Nucleus accumbens (tissue), 56 donors: ENCODE measurements at places on chromosomes 13 and 19.

DNA sequence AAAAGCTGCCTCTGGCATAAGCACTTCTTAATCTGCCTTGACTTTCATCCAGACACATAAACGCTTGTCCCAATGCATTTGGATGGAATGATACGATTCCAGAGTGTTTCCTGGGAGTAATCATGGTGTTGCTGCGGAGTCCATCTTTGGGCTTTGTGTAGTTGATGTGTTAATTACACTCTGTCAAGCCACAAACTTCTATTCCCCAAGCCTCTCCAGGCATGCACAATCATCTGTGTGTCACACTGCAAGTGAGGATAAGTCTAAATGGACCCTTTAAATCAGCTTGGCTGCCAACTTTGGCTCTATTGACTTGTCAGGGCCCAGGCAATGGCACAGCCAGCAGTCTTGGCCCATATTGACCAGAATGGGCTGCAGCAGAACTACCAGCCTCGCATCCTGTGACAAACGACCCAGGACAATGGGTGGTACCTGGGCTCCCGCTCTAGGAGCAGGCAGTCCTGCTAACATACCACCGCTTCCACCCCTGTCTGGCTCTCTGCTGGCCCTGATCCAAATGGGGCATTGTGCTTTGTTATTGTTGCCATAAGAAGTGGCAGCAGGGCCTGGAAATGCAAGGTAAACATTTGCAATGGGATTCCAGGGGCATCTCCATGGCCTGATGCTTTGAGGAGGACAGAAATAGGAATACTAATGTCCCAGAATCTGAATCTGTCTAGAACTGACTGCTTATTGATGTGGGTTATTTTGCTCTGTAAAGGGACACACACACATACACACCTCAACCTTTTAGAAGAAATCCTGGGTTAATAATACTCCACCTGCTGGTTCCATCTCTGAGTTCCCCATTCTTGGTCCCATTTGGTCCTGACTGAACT is 127.2 kb downstream of the DNAJC15 start:
- DNase-seq, result no peak

- no peak for DNase-seq
These were observed 8.7 kb downstream of the NCLN start for GRCh38 chr19:3194106-3195087.

GRCh38 chr13:20446405-20446804 is 79.3 kb downstream of the CRYL1 start:
- DNase-seq, result no peak

GRCh38 chr13:104414771-104415170 is 1348.6 kb upstream of the SLC10A2 start:
- DNase-seq, result no peak

- DNase-seq, result peak; percentile 56
These were observed 43.5 kb upstream of the NPAS1 start for GRCh38 chr19:46975925-46976782.

DNA sequence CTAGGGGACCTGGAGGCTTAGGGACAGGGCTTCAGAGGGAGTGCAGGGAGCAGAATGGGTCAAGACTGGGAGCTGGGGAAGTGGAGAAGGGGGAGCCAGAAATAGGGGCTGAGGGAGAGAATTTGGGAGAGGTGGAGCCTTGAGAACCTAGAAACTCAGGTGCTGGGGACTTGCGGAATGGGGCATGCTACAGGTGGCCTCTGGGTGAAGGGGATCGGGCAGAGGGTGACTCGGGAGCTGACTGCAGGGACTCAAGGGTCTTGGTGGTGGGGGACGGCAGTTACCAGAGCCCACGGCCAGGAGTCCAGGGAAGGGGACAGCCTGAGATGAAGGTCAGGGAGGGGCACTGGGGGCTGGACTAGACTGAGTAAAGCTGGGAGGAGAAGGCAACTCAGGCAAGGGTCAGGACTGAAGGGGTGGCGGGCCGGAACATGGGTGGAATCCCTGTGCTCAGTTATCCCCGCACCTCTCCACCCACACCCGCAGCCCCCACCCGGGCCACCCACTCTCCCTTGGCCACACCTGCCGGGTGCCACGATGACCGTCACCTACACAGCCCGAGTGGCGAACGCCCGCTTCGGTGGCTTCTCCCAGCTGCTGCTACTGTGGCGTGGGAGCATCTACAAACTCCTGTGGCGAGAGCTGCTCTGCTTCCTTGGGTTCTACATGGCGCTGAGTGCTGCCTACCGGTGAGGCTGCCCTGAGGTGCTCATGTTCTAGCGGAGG is 628 bp downstream of the BEST2 start:
- DNase-seq, result no peak

DNA sequence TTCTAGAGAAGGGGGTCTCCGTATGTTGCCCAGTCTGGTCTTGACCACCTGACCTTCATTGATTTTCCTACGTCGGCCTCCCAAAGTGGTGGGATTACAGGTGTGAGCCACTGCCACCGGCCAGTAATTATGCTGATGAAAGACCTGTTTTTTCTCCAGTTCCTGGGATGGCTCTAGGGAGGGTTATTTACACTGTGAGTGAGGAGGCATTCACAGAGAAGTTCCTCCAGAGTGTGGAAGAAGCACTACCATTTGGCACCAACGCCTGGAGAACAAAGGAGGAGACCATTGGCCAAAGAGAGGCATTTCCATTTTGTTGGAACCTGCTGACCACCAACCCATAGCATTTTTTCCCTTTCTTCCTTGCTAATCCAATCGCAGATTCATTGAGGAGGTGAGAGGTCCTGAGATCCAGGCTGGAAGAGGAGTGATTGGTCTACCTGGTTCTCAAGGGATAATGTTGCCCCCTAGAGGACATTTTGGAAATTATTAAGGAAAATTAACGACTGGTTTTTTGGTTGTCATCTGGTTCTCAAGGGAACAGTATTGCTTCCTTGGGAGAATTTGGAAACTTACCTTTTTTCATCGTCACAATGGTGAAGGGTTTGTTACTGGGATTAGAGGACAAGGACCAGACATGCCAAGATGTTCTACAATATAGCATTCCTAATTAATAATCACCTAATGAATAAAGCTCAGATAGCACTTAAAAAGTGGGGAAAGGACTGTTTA is 5.5 kb upstream of the SAE1 start:
- no peak for DNase-seq

DNA sequence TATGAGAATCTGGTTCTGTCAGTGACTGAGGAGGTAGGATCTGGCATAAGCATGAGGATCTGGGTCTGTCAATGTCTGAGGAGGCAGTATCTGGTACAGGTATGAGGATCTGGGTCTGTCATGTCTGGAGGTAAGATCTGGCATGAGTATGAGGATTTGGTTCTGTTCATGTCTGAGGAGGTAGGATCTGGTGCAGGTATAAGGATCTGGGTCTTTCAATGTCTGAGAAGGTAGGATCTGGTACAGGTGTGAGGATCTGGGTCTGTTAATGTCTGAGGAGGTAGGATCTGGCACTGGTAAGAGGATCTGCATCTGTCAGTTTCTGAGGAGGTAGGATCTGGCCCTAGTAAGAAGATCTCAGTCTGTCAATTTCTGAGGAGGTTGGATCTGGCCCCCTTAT is 12.4 kb upstream of the PDCD2L start:
- no peak for DNase-seq

DNA sequence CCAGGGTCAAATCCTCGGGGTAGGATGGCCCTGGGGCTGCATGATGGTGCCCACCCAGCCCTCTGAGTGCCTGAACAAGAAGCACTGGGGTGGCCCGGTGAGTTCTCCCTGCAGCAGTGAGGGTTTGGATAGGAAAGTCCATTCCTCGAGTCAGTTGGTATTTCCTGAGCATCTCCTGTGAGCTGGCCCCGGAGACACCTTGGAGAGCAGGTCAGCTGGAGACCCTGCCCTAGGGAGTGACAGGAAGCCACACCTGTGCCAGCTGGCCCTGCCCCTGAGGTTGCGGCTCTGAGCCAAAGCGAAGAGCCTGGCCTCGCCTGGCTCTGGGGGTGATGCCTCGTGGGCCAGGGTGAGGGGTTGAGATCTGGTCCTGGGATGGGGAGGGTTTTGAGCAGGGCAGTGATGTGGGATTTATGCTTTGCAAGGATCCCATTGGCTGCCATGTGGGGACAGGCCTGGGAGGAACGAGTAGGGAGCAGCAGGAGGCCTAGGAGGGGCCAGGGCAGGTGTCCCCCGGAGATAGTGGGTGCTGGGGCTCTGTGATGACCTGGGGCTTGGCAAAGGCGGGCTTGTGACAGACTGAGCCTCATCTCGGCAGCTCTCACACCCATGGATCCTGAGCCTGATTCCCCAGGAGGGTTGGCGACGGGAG is 16.0 kb downstream of the CRTC1 start:
- DNase-seq, result no peak

DNA sequence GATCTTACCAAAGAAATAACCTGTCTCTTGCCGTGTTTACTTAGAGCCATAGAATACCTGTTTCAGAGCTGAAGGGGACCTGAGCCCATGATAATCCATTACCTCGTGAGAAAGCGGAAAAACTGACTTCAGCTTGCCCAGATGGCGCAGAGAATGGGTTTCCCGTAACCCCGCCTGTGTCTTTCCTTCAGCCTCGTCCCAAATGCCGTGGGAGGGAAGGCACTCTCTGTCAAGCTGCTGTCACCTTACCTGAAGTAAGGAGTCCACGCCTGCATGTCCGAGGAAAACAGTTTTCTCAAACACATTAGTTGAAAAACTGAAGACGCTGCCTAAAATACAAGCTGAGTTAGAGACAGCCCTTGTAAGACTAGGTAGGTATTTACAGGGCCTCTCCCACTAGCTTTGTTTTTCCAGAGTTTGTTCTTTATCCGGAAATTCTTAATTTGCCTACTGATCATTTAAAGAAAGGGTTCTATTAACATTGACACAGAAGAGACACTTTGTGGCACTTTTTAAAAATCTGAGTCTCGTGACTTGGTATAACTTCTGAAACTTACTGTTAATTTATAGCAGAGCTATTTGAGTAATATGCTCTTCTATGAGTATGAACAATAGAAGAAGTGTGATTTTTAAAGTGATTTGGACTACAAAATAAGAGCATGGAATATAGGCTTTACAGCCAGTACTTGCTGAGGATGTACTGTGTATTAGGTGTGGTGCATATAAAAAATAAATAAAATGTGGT is 1.3 kb upstream of the INTS6 start:
- DNase-seq, result no peak

DNA sequence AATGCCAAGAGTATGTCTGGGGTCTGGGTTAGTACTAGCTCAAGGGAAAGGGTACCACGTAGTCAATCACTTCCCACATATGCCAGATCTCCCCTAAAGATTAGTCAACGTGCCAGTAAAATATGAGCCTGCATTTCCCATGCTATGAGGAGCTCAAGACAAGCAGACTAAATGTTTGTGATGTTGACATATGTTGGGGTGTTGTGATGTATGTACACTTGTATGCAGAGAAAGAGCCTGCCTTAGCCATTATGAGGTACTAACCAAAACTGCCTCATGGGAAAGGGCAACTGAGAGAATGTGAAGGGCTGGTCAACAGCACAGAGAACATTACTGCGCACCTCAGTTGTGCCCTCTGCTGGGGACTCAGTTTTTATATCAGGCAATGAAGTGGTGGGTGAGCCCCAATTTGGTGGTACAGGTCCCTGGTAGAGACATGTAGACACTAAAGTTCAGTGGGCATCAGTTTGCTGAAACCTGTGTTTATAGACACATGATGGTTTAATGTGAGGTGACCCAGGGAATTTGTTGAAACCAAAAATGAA is 287.0 kb downstream of the DCT start:
- DNase-seq, result no peak

GRCh38 chr13:59744747-59745391 is 418.9 kb downstream of the DIAPH3 start:
- DNase-seq, result no peak

DNA sequence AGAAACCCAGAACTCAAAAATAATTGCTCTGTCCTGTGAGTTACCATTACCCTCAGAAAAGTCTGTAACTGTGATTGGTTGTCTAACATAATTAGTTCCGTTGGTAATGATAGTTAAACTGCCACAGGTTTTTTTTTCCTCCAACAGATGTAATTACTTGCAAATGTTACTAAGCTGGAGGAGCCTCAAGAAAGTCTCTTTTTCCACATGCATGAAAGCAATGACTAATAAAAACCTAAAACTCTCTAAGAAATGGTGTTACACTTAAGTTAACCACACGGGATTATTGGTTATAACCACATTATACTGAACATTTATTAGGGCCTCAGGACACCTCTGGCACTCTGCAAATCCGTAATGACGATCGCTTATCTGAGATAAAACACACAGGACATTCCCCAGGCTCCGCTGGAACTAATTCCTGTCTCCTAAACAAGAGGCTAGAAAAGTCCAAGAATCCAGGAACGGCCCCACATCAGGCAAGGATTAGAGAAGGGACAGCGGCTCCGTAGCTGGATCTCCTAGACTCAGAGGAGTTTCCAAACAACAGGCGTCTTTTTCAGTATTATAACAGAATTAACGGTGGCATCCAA is 753 bp downstream of the ZNF235 start:
- no peak for DNase-seq

DNA sequence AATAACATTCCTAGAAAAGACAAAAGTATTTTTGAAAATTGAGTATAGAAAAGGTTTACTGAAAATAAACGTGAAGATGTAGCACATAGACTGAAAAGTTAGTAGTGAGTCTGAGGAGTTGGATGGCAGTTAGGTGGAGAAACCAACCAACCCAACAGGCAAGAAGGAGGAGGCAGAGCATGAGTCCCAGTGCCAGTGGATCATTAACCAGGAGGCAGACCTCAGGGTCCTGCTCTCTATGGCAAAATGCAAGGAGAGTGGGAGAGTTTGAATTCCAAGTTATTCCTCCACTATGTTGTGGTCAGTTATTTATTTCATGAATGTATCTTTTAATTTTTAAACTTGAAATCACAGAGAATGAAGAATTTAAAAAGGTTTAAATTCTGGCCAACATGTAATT is 446.4 kb downstream of the GPC6 start:
- DNase-seq, result no peak

DNA sequence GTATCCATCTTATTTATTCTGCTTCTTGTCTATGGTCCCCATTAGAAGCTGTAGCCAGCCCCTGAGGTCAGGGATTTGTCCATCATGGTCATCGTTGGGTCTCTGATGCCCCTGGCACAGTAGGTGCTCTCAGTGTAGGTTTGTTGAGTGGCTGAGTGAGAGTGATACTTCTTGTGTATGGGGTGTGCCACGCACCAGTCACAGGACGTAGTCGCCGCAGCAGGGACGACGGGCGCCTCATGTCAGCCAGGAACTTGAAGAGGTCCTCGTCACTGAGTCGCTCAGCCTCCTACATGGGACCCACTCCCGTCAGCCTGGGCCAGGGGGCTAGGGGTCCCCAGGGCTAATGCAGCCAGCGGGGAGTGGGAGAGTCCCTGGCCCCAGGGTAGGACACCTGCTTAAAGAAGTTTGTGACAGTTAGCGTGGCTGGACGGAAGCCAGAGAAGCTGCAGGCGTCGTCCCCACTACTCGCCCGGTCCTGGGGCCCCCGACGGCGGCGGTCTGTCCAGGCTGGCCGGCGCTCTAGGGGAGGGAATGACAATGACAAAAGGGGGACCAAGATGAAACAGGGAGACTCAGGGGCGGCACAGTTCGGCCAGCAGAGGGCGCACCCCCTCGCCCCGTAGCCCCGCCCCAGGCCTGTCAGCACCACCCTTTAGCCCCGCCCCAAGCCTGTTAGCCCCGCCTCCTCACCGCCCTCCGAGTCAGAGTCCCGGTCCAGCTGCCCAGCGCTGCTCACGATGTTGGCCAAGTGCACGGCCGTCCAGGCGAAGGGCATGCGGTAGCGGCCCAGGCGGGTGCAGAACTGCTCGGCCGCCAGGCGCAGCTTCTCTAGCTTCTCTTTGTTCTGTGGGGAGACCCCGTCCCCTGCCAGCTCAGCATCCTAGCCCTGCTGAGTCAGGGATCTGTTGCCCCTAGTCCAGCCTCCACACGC is 3.7 kb downstream of the ANGPTL8 start:
- peak; percentile 80 for DNase-seq

- no peak for DNase-seq
These were observed 66.2 kb downstream of the SLC15A1 start for GRCh38 chr13:98686270-98686669.

GRCh38 chr19:33522371-33522662 is 726 bp upstream of the PEPD start:
- DNase-seq, result no peak
